ENCODE measurements at places on chromosomes 2 and 18.
A peak's percentile ranks its signal among the peaks of the same experiment; 100 is the strongest.

DNA sequence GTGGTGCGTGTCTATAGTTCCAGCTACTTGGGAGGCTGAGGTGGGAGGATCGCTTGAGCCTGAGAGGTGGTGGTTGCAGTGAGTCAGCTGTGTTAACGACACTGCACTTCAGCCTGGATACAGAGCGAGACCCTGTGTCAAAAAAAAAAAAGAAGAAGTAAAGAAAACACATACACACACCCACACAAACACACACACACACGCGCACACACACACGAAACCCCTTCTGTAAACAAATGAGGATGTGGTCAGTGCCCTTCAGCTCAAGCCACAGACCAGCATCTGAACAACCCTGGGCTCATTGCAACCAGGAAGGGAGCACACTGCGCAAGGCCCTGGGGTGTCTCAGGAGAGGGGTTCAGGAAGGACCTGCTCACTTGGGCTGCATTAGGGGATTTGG is 47.9 kb upstream of the KCNF1 start:
- H3K27ac ChIP-seq = no peak overlapping the region
- no peaks in the 10 kb centered on the region for H3K27me3 ChIP-seq
- no peaks in the 10 kb centered on the region for H3K4me1 ChIP-seq
- H3K4me3 ChIP-seq = no peak overlapping the region
- H3K36me3 ChIP-seq = no peaks in the 10 kb centered on the region
- peak; percentile 5 for DNase-seq

DNA sequence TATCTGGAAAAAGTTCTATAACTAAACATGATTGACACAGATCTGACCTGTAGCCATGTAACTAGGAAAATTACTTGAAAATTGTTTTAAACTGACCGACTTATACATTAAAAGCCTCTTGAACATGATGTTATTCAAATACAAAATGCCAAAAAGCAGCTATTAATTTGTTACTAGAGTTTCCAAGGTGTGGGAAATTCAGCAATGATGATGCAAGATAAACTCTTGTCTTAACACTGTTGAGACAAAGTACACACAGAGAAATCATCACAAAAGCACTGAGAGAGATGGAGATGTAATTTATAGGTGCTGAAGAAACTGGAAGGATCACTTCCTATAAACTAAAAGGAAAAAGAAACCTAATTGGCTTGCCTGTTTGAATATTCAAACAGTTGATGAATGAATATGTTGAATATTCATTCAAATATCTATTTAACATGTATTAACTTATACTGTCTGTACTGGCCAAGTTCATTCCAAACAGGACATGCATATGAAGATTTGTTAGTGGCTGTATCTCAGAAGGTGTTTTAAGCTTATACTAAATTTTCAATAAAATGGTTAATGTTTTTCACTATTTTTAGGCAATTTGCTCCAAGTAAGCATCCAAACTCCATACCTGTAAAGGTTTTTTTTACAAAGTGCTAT is 34.6 kb upstream of the WDR75 start:
- no peak for DNase-seq
- H3K4me1 ChIP-seq = no peaks in the 10 kb centered on the region
- no peak overlapping the region for H3K27ac ChIP-seq
- H3K4me3 ChIP-seq = no peak overlapping the region
- H3K27me3 ChIP-seq = no peaks in the 10 kb centered on the region

- H3K27me3 ChIP-seq = no peaks in the 10 kb centered on the region
- H3K36me3 ChIP-seq = peaks cover 3% of the 10 kb centered on the region
- no peak for DNase-seq
- H3K4me1 ChIP-seq = peaks cover 1% of the 10 kb centered on the region
- no peak overlapping the region for H3K27ac ChIP-seq
These were observed 59.5 kb downstream of the MFSD6 start for GRCh38 chr2:190467575-190468083.

DNA sequence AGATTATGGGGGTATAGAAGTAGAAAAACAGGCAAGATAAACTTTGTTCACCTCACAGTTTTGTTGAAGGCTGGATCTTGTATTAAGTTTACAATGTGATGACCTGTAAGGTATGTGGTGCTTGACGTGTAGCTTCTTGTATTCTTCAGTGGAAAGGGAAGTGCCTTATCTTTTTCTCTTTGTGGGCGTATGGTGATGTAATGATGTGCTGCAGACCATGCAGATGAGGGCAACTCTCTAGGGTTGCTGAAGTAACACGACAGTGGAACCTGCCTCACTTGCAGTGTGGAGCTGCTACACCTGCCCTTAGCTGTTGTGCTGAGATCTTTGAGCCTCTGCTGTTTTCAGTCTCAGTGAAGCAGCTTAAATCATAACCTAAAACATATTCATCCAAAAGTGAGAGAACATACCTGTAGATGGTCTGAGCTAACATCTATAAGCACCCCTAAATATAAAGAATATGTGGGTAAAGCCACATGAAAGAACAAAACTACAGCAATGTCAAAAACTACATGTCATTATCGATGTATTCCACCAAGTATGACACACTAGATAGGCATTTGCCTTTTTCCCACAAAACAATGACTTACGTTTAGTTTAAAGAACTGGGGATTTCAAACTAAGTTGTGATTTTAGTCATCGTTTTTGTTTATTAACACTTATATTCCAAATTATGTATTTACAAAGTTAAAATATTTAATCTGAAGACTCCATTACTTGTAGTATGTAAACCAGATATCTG is 1144.1 kb downstream of the CNTNAP5 start:
- no peaks in the 10 kb centered on the region for H3K4me1 ChIP-seq
- no peak for DNase-seq
- H3K36me3 ChIP-seq = no peaks in the 10 kb centered on the region
- no peak overlapping the region for H3K27ac ChIP-seq

GRCh38 chr2:171406044-171406443 is 27.7 kb downstream of the METTL8 start:
- H3K4me1 ChIP-seq = peaks cover 7% of the 10 kb centered on the region
- no peaks in the 10 kb centered on the region for H3K27me3 ChIP-seq
- H3K36me3 ChIP-seq = peaks cover 3% of the 10 kb centered on the region
- no peak overlapping the region for H3K4me3 ChIP-seq

- no peaks in the 10 kb centered on the region for H3K36me3 ChIP-seq
- DNase-seq = no peak
- H3K27ac ChIP-seq = no peak overlapping the region
- peaks cover 4% of the 10 kb centered on the region for H3K4me1 ChIP-seq
- H3K27me3 ChIP-seq = no peaks in the 10 kb centered on the region
These were observed 274.9 kb upstream of the VWC2L start for GRCh38 chr2:214135966-214136365.
